ENCODE measurements at places on chromosomes 1 and 21.

GRCh38 chr1:228170666-228171065 lies 5.1 kb downstream of the IBA57 start:
- no peak for DNase-seq

DNA sequence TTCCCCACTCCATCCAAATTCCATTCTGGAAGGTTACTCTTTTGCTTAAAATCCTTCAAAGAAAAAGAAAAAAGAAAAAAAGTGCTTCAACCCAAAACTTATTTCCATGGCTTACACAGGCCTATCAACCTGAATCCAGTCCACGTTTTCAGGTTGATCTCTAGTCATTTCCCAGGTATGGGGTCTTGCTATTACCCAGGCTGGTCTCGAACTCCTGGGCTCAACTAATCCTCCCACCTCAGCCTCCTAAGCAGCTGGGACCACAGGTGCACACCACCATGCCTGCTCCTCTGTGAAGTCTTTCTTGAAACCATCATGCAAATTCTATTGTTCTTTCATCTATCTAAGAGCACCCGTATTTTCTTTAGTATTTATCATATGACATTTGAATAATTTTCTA lies 7.6 kb downstream of the RNF19B start:
- no peak for DNase-seq

- no peak for DNase-seq
Observed at GRCh38 chr21:39083377-39084008, 99.8 kb downstream of the PSMG1 start.

GRCh38 chr21:27807596-27807995 lies 840.7 kb upstream of the ADAMTS5 start:
- DNase-seq = no peak

GRCh38 chr1:32714277-32714676 lies 11.7 kb upstream of the SYNC start:
- DNase-seq = no peak

DNA sequence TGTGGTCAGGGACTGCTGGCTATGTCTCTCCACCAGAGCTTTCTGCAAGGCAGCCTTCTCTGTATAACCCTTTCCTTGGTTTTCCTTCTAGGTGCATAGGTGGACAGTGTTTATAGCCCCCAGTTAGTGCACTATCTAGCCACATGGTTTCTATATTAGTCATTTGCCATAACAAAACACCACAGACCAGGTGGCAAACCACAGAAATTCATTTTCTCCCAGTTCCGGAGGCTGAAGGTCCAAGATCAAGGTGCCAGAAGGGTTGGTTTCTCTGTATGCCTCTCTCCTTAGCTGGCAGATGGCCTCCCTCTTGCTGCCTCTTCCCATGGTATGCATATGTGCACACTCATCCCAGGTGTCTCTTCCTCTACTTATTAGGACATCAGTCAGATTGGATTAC lies 106.4 kb downstream of the KAZN start:
- DNase-seq = no peak

DNA sequence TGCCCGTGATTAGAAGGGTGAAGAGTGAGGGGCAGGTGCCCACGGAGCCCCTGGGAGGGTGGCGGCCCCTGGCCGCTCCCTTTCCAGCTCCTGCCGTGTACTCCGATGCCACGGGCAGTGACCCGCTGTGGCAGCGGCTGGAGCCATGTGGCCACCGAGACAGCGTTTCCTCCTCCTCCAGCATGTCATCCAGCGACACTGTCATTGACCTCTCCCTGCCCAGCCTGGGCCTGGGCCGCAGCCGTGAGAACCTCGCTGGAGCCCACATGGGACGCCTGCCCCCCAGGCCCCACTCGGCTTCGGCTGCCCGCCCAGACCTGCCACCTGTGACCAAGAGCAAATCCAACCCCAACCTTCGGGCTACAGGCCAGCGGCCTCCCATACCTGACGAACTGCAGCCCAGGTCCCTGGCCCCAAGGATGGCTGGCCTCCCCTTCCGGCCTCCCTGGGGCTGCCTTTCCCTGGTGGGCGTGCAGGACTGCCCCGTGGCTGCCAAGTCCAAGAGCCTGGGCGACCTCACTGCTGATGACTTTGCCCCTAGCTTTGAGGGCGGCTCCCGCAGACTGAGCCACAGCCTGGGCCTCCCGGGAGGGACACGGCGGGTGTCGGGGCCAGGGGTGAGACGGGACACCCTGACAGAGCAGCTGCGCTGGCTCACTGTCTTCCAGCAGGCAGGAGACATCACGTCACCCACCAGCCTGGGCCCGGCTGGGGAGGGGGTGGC lies 22.0 kb downstream of the PANK4 start:
- no peak for DNase-seq

DNA sequence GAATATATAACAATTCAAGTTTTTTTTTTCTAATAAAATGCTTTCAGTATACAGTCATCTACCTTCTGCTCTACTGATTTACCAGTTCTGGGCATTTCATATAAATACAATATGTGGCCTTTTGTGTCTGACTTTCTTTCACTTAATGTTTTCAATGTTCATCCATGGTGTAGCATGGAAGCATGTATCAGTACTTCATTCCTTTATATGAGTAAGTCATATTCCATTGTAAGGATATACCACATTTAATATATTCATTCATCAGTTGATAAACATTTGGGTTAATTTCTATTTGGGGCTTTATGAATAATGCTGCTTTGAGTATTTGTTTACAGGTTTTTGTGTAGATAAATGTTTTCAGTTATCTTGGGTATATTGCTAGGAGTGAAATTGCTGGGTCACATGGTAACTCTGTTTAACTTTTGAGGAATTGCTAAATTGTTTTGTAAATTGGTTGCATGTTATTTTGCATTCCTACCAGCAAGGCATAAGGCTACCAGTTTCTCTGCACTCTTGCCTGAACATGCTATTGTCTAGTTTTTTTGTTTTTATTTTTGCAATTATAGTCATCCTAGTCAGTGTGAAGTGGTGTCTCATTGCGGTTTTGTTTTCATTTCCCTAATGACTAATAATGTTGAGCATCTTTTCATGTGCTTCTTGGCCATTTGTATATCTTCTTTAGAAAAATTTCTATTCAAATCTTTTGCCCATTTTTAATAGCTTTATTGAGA lies 206.1 kb downstream of the TM2D1 start:
- no peak for DNase-seq
